ENCODE measurements at places on chromosomes 2 and 18.

- no peak for DNase-seq
Observed at GRCh38 chr2:224242561-224242960, 159.3 kb downstream of the FAM124B start.

DNA sequence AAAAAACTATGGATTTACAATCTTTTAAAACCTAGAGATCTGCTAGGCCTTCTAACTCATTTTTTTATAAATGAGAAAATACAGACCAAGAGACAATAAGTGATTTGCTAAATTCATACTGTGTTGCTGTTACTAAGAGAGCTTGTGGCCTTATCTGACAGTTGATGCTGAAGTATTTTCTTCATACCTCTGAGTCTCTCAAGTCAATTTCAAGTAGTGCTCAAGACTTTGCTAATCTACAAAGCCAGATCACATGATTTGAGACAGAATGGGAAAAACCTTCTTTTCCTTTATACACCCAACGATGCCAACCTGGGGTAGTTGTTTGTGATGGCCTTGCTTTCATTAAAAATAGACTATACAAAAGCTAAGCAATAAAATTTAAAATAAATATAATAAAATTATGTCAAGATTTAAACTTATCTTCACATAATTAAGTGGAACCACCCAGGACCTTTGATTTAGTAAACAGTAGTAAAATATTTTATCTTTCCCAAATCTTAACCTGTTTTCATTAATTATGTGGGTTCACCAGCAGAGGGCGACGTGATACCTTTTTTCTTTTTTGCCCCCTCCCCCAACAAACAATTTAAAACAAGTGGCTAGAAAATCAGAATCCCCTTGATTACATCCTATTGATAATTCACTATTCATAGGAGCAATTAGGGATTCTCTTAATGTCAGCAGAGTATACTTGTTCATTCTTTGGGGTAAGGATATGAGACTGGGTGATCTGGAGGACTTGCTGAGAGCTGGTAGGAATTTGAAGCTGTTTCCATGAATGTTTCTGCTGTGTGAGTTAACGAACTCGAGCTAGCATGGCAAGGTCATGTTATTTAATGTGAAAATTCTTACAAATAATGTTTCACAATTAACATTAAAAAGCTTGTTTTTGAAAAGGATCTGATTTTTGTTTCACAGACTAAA lies 49.6 kb upstream of the SLC5A7 start:
- peak; percentile 16 for DNase-seq

DNA sequence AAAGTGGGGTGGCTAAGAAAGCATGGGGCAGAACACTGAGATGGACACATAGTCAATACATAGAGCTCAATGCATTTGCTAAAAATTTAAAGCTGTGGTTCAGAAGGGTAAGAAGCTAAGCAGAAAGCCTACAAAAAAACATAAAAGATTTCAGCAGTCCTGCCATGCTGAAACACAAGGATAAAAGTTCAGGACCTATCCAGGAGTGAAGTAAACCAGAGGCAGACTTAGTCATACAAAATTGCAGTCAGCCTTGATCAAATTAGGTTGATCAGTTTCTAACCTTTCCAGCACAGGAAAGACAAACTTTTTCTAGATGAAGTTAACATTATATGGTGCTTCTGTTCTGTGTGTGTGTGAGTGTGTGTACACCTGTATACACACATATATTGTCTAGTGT lies 120.8 kb upstream of the RBMS1 start:
- no peak for DNase-seq

- DNase-seq, result no peak
Observed at GRCh38 chr2:625415-626333, 51.5 kb downstream of the TMEM18 start.

DNA sequence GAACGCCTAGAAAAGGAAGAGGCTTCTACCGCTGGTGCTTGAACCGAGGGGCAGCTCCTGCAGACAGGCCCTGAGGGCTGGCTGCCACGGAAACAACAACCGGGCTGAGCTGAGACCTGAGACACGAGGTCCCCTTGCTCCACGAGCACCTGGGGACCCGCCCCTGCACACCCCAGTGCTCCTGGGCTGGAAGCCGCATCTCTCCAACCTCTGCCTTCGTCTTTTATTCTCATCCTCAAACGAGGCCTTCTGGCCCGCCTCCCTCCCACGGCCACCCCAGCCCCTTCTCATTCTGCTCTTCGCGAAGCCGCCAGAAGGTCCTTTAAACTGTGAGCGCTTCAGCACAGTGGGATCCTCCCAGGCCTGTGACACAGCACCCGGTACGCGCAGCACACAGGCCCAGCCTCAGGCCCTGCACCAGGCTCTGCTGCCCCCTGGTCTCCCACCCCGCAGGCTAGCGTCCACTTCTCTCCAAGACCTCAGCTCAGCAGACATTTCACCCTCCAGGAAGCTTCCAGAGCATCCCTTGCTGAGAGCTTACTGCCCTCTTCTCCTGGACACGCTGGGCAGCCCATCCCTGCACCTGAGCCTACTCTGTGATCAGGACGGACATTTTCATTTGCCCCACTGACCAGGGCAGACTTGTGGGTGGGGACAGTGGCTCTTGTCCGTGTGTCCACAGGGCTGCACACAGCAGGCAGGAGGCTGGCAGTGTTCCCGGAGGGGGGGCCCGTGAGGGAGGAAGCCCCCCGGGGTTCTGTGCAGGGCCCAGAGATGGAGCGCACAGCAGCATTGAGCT lies 149.7 kb downstream of the PXDN start:
- DNase-seq, result no peak

DNA sequence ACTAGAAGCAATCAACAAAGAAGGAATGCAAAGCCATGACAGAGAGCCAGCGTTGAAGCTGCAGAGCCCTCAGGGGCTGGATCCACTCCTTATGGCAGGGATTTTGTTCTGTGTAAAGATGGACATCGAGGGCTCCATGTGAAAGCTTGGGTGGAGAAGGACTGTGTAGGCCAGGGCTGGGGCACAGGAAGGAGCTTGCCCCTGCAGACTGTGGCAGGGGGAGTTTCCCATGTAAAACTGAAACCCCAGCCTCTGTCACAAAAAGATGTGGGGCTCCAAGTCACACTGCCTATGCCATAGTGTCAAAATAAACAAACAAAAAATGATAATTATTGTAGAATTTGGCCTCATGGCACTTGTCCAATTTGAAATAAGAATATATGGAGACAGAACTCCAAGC lies 408.7 kb upstream of the HS6ST1 start:
- DNase-seq, result no peak

DNA sequence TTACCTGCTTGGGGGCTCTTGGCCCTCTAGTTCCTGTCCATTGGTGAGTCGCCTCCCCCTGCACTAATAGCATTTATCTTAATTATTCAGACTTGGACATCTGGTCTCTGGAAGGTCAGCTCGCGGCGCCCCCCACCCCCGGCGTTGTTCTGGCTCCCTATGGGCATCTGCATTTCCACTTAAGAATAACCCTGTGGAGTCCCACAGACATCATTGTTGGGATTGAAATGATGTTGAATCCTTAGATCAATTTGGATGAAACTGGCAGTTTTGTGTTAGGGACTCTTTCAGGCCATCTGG lies 313.8 kb upstream of the HS6ST1 start:
- no peak for DNase-seq

DNA sequence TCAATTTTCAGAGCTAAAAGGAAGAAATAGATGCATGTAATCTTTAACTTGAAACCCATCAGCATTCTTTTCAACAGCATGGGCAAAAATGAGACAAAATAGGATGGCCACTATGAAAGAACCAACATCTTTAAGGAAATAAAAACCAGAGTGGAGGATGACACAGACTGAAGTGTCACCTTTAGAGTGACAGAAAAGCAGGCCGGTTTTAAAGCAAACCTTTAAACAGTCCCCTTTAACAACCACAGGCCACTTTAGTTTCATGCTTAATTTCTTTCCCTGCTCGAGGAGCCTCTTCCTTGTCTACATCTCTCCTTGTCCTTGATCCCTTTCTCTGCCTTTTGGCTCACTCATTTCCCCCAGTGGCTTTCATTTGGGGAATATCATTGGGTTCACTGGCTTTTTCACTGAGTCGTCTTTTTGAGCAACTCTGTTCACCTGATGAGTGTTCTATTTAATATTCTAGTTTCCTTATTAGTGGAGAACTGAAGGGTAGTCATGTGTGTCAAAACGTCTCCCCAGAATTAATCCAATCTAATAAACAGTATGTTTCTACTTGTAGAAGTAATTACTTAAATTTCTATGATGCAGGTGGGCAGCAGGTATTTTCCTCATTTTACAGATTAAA lies 72.5 kb downstream of the DOCK10 start:
- no peak for DNase-seq

- no peak for DNase-seq
Observed at GRCh38 chr2:181586569-181587081, 70.3 kb downstream of the CERKL start.

GRCh38 chr2:239220341-239220740 lies 180.5 kb downstream of the HDAC4 start:
- DNase-seq, result no peak

Data from hematopoietic multipotent progenitor cell treated with erythropoietin and hydrocortisone succinate and interleukin-3 and kit ligand, for 15 days (in vitro differentiated cells).